ENCODE measurements at places on chromosomes 16 and 17.

- no peak for DNase-seq
These were observed 494.1 kb downstream of the CDH11 start for GRCh38 chr16:64627781-64628180.

DNA sequence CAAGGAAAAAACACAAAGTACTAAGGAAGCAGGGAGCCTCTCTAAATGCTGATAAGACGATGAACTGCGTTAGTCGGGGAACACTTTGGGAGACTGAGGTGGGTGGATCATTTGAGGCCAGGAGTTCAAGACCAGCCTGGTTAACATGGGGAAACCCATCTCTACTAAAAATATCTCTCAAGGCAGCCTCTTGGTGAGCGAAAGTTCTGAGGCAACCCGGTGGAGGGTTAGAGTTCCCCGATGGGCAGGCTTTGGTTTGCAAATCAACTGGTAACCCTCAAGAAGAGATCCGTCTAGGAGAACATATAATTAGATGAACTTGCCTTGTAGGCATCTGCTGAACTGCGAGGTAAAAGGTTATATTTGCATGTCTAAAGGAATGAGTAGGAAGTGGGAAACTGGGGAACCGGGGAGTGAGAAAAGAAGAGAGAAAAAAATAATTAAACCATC is 44.6 kb downstream of the WSB1 start:
- DNase-seq = no peak

- DNase-seq = no peak
These were observed 47.8 kb downstream of the MARCHF10 start for GRCh38 chr17:62760059-62760944.

GRCh38 chr17:27339836-27340550 is 46.1 kb downstream of the WSB1 start:
- no peak for DNase-seq

All from T-helper 9 cell (primary cell).